ENCODE measurements at places on chromosomes 7 and 10.
A peak's percentile ranks its signal among the peaks of the same experiment; 100 is the strongest.

DNA sequence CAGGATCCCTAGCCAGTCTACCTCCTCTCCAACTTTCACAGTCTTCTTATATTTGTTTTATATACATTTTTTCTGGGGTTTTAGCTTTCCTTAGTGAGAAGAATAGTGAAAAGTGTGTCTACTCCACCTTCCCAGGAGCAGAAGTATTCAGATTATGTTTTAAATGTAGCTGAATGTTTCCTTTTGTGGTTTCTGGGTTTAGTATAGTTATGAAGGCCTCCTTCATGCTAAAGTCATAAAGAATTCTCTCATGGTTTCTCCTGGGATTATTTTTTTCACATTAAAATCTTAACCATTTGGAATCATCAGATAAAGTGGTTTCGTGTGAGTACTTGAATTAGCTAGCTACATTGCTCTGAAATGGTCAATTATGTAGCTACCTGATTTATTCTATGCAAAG lies 50.9 kb downstream of the ANKMY2 start:
- DNase-seq, result no peak

DNA sequence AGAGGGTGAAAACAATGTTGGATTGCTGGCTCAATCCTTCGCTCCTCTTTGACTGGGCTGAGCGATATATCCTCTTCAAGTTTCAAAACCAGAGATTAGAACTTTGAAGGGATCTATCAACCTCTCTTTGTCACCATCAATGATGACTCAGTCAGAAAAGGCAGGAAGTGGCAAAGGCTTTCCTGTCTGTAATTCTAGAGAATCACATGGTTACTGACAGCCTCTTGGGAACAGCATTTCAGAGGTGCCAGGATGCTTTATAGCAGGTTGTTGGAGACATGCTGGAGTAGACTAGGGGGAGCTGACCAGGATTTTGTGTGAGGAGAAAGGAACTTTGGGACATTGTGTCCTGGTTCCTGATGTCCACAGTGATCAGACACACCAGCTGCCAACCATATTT lies 81.3 kb downstream of the PRKCQ start:
- peak; percentile 88 for DNase-seq

- no peak for DNase-seq
Measured at GRCh38 chr7:4939971-4940728, 18.8 kb downstream of the MMD2 start.

DNA sequence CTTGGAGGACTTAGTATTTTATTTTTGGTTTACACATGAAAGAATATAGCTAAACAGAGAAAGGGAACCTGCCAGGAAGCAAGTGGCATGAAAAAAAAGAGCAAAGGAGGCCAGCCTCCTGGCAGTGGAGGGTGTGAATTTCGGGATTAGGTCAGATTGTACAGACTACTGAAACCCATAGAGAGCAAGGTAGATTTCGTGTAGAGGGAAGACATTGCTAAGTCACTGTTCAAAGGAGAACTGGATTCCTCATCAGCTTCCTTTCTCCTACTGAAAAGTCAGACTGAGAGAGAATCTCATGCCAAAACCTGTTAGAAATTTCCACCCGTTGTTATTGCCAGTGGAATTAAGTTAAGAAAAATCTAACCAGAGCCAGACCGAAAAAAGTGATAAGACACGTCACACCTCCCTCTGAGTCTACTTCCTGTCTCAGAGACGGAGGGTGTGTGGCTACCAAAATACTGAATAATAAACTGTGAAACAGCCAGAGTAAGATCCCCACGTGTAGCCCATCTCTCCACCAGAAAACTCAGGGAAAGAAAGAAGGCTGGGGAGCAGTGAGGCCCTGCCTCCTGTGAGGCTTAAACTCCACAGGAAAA lies 118.8 kb downstream of the SKIDA1 start:
- DNase-seq, result peak; percentile 35

DNA sequence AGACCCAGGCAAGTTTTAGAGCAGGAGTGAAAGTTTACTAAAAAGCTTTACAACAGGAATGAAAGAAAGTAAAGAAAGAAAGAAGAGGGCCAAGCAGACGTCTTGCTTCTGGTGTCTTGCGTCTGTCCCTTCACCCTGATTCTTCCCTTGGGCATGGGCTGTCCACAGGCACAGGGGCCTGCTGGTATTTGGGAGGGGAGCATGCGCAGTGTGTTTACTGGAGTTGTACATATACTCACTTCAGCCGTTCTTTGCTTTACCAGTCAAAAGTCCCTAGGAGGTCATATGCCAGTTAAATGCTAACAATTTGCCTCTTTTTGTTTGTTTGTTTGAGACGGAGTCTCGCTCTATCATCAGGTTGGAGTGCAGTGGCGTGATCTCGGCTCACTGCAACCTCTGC lies 875.9 kb downstream of the REEP3 start:
- no peak for DNase-seq

- no peak for DNase-seq
Measured at GRCh38 chr10:63630931-63631680, 109.9 kb downstream of the REEP3 start.

- DNase-seq, result no peak
Measured at GRCh38 chr10:14562218-14563075, 212.2 kb downstream of the FAM107B start.

- no peak for DNase-seq
Measured at GRCh38 chr7:113113912-113114311, 4.4 kb downstream of the SMIM30 start.

DNA sequence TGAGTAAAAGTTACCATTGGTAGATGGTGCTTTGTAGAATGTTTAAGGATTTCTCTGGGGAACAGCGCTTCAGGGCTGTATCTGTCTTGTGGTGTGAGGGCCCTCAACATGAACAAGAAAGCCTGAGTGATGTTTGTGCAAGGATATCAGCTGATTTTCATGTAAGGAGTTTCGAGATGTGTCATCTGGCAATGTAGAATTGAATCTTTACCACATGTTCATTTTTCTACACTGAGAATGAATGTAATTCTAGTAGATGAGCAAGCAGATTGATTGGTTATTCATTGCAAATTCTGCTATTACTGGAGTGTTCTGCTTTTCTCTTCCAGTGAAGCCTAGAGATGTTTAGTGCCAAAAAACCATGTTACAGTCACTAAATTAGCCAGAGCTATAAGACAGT lies 87.7 kb downstream of the ST7 start:
- DNase-seq, result peak; percentile 81

DNA sequence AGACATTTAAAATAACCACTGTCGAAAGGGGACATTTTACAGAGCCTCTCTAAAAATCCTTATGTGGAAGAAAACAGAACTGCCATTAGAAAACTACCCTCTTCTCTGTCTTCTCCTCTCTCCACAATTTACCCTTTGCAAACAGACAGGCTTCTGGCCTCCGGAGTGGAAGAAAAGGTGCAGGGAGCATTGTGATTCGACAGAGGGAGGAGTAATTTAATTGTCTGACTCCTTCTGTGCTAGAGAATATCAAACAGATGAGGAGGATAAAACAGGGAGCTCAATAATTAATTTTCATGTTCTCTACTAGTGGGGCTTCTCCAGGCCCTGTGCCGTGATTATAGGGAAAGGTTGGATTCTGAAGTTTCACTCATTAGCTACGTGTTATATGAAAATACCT lies 615.5 kb upstream of the MKI67 start:
- DNase-seq, result no peak

GRCh38 chr7:144784943-144785342 lies 50.9 kb downstream of the TPK1 start:
- no peak for DNase-seq

DNA sequence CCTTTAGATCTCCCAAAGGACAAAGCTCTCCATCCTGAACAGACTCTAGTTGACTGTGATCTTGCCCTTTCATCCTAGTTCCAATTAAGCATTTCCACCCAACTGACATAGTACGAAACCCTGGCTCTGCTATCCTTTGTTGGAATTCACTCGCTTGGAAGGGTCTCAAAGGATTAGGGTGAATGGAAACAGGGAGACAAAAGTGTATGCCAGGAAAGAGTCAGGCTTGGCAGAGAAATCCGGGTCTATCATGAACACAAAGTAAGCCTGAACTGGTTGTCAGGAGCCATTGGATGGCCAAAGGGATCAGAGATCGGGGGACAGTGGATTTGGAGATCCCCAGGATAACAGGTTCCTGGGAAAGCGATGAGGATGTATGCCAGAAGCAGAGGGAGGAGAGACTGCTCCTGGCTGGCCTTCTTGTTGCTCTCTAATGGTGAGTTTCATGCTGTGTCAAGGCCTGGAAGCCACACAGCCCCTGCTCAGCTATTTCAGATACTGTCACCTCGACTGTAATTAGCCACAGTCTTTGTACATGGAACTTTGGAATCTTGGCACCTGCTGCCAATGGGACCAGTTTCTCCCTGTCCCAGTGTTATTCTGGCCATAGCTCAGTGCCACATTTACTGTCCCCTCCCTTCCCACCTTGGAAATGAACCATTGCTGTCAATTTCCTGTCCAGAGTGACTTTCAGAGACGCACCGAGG lies 1168.7 kb upstream of the AUTS2 start:
- no peak for DNase-seq

DNA sequence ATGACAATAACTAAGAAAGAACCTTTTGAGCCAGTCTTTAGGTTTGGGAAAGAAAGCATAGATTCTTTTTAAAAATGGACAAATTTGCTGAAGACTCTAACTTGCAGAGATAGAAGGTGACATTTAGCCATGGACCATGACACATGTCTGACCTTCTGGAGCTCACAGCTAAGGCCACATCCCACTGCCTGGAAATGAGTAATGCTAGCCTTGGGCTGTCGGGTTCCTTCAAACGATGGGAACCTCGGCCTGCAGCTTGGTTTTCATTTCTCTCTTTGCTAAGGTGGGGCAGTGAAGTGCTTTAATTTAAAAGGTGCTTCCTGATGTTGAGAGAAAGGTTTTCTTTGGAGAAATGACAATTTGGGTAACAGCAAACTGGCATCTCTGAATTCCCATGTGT lies 223.2 kb downstream of the FANK1 start:
- no peak for DNase-seq

DNA sequence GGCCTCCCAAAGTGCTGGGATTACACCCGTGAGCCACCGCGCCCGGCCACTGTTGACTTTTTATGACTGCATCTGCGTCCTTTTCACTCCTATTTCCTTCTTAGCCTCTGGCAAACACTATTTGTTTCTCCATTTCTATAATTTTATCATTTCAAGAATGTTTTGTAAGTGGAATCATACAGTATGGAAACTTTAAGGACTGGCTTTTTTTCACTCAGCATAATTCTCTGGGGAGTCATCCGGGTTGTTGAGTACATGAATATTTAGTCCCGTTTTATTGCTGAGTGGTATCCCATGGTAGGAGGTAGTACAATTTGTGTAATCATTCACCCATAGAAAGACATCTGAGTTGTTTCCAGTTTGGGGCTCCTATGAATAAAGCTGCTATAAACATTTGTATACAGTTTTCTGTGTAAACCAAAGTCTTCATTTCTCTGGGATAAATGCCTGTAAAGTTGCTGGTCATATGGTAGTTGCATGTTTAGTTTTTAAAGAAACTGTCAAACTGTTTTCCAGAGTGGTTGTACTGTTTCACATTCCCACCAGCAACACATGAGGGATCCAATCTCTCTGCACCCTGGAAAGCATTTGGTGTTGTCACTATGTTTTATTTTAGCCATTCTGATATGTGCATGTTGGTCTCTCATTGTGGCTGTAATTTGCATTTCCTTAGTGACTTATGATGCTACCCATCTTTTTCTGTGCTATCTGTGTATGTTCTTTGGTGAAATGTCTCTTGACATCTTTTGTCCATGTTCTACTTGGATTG lies 139.6 kb upstream of the EEPD1 start:
- DNase-seq, result no peak

DNA sequence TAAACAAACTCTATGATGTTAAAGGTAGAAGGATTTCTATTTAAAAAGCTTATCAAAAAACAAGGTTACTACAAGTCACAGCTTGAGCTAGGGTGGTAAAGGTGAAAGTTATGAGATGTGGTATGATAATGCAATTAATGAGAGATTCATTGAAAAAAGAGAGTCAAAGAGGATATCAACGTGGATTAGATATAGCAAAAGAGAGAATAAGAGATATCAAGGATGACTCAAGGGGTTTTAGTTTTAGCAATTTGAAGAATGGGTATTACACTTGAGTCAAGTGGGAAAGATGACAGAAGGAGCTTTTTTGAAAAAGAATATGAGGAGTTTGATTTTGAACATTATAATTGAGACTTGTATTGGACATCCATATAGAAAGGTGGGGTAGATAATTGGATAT lies 59.8 kb downstream of the NUTM2E start:
- DNase-seq, result no peak

- DNase-seq, result no peak
Measured at GRCh38 chr7:98232799-98233198, 19.2 kb downstream of the TECPR1 start.

DNA sequence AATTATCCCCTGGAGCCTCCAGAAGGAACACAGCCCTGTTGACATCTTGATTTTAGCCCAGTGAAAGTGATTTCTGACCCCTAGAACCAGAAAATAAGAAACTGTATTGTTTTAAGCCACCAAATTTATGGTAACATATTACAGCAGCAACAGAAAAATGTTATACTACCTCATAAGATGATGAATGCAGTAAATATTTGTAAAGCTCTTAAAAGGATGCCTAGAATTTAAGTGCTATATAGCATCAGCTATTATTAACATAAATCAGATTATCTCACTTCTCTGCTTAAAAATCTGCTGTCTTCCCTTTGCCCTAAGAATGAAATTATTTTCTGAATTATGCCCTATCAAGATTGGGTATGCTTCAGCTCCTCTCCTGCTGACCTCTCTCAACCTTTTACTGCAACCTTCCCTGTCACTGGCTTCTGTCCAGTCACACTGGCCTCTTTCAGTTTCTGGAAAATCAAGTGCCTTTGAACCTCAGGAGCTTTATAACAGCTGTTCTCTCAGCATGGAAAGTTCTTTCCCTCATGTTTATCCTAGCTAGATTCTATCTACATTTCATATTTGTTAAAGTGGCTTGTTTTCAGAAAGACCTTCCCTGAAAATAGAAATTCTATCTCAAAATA lies 78.9 kb downstream of the GPR37 start:
- no peak for DNase-seq

GRCh38 chr7:140641524-140642195 lies 1.0 kb upstream of the DENND2A start:
- DNase-seq, result no peak

Measured in activated CD4-positive, alpha-beta T cell treated with anti-CD3 and anti-CD28 coated beads, Interleukin-2, Interleukin-4, amounts not matched to agents 100 ng/mL and 50 ng/mL, durations not matched to agents 16 hours and 8 hours (primary cell).